ENCODE measurements at places on chromosomes 1 and 21.

- no peak for DNase-seq
Observed at GRCh38 chr1:208997726-208998312, 585.7 kb upstream of the CAMK1G start.

- DNase-seq = peak; percentile 41
Observed at GRCh38 chr1:13699936-13700520, at the start of gene PRDM2. TSS of gene PRDM2 (plus strand) at chr1:13700188. CDS start at chr1:13715606, 15,418 bp downstream.

- no peak for DNase-seq
Observed at GRCh38 chr21:43602266-43603232, 56.7 kb downstream of the HSF2BP start.

DNA sequence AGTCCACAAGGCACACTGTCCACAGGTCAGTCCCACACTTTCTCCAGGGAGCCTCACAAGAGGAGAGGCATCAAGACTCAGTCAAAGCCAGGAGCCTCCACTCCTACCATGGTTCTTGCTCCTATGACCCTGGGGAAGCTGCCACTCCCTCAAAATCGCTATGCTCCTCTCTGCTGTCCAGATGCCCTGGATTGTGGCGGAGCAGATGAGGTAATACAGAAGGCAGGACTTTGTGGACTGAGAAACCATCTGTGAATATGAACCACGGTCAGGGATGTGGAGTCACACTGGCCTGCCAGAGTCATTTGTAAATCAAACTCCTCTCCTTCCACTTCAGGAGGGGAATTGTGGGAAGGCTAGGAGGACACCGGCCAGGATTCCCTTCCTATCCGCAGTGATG is 20.6 kb downstream of the VWA5B1 start:
- no peak for DNase-seq

DNA sequence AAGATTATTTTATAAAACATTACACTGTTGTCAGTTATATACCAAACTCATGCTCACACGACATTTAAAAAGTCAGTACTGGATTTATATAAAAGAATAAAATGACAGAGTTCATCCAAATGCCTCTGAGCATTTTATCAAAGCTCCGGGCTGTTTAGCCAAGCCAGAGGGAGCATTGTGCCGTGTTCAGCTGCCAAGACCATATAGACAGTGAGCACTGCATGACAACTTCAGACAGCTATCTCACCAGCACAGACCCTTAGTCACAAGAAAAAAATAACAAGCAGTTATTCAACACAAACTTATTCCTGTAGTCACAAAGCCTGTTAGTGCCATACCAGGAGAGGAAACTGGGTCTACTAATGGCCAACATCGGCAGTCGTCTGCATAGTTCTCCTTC is 88.0 kb upstream of the PBX1 start:
- no peak for DNase-seq

DNA sequence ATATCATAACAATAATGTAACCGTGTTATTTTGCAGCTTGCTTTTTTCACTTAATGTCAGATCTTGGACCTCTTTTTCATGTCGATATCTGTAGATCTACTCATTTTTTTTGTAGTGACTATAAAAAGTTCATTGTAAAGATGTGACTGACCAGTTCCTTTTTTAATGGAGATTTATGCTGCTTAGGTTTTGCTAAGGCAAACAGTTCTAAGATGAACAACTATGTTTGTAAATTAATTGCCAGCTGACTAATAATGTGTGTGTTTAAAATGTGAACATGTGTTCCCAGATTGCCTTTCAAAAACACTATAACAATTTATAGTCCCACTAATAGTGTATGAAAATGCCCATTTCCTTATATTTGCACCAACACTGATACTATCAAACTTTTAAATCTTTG is 18.1 kb upstream of the EPS8L3 start:
- DNase-seq = no peak

DNA sequence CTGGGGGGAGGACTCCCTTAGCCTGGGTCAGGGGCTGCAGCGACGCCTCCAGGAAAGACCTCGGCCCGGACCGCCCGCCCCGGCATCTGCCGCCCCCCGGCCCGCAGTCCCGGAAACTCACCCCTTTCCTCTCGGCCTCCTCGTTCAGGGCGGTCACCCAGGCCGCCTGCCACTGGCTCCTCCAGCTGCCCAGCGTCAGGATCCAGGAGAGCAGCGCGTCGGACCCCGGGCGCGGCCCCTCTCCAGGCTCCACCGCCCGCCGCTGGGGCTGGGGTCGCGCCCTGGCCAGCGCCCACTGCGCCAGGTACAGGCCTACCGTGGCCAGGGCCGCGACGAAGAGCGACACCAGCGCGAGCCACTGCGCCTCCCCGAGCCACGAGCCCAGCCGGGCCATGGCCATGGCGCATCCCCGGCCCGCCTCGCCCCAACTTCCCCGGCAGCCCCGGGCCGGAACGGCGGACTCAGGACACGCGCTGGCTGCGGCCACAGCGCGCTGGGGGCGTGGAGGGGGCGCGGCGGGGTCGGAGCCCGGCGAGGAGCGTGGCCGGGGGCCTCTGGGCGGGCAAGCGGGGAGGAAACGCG is 478 bp downstream of the C2CD2 start:
- DNase-seq = no peak

DNA sequence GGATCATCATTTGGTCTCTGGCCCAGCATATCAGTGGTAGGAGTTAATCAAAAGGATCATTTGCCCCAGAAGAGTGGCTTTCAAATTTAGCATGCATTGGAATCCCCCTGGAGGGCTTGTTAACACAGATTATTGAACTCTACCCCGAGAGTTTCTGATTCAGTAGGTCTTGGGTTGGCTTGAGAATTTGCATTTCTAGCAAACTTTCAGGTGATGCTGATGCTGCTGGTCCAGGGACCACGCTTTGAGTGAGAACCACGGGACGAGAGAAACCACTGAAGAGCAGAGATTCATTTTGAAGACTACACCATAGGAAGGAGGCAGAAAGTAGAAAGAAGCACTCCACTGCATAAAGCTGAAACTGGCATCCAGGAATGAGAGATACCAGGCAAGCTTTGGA is 81.3 kb upstream of the DUSP10 start:
- DNase-seq = no peak

GRCh38 chr1:204171751-204172178 is 5.6 kb upstream of the REN start:
- DNase-seq = peak; percentile 95

GRCh38 chr1:15153842-15154479 is 414 bp downstream of the TMEM51 start:
- peak; percentile 56 for DNase-seq

DNA sequence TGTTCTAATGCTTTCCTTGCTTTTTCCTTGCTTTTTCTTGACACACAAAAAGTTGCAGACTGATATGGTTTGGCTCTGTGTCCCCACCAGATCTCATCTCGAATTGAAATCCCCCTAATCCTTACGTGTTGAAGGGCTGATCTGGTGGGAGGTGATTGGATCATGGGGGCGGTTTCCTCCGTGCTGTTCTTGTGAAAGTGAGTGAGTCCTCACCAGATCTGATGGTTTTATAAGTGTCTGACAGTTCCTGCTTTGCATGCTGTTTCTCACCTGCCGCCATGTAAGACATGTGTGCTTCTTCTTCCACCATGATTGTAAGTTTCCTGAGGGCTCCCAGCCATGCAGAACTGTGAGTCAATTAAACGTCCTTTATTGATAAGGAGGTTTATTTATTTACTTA is 11.3 kb downstream of the SPATA17 start:
- no peak for DNase-seq

DNA sequence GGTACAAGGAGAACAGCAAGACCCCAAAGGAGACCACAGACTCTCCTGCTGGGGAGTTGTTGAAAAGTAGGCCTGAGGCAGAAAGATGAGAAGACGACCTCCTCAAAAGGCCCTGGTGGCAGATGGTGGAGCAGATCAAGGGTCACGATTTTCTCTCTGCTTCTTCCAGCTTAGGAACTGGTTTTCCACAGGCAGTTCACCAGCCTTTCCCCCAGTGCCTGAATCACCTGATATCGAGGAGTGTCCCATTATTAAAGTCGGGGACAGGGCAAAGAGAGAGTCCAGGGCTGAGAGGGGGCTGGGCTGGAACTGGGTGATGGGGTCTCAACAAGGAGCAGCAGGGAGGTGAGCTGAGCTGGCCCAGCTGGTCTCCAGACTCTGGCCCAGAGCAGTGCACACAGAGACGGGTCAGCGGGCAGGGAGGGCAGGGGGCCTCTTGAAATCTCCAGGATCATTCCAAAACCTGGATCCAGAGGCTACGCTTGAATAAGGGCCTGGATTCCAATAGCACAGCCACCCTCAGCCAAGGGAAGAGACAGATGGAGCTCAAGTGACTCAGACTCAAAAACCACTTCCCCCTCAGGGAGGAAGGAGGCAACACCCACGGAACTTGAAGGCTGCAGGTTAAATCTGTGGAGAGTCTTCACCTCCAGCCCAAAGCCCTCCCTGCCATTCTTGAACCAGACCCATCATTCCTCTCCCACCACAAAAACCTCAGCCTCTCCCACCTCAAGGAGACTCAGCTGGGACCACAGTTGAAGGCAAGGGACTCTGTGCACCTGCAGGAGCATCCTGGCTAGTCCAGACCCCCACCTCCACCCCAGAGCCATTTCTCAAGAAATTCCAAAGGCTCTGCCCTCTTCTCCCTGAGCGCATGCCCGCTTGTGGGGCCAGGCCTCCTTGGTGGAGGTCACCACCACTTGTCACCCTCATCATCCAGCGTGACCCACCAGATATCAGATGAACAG is at the start of gene S100A5:
TSS of gene S100A5 (minus strand) at position 541 of the 968 bp plus-strand sequence. CDS start 743 bp downstream, outside the sequence.
- DNase-seq = no peak

DNA sequence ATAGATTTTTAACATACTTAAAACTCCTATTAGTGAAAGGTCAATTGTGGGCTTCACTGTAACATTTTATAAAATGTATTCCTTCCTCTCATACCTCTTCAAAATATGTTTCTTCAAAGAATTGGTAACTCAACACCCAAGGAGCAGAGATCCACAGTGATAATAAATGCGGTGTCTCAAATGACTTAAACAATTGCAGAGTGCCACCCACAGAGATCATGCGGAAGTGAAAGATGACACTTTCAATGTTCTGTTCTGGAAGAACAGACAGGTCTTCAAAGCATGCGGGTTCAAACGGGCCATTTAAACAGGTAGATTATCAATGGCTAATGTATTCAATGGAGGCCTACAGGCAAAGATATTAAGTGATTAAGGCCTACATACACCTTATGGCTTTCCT is 157.0 kb upstream of the GREM2 start:
- no peak for DNase-seq

DNA sequence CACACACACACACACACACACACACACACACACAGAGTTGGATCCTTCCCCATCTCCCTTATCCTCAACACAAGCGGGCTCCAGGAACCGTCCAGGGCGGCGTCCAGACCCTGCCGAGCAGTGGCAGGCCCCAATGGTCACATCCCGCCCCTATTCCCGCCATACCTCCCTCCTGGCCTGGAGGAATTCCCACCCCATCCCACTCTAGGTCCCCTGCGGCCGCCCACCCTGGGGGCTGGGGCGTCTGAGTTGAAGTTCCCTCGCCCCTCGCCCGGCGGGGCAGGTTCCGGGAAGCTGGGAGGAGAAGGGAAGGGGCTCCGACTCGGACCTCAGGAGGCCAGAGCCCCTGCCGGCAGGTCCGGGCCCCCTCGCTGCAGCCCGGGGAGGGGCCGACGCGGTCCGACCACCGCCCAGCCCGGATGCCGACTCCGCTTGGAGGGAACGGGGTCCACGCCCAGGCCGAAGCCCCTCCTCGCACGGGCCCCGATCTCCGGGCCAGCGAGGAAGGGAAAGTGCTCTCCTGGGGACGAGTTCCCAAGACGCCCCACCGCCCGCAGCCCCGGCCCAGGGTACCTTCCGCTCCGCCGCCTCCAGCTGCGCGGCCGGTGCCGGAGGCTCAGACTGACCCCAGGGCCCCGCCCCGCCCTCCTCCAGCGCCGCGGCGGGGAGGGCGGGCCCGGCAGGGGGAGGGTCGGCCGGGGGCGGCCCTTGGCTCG is at the start of gene RHOC:
TSS of gene RHOC (minus strand) at position 623 of the 716 bp plus-strand sequence. CDS start 3,328 bp downstream, outside the sequence.
- peak; percentile 68 for DNase-seq

GRCh38 chr1:9380711-9381110 is 88.0 kb downstream of the SPSB1 start:
- DNase-seq = no peak

Measured in kidney capillary endothelial cell (primary cell).